Stimulated activated CD4-positive, alpha-beta T cell treated with anti-CD3 and anti-CD28 coated beads, Interleukin-1b, Interleukin-23, amount 100 ng/mL, for 48 hours (primary cell): ENCODE measurements at places on chromosomes 6 and 20.

DNA sequence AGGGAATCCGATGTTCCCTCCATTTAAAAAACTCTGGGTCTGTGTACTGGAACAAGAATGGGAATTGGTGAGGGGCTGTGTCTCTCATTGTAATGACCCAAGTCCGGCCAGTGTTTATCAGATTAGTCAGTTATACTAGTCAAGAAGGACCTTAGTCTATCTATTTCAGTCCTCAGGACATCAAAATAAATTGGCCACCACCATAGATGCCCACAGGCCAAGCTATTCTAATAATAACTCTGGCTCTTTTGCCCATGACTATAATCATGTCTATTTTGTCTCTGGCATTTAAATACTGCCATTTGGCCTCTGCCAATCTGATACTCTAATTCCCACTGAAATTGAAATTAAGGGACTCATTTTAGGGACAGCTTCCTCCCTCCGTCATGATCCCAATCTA, 37.8 kb downstream of the ELOVL4 start:
- DNase-seq: no peak

- DNase-seq: no peak
Measured at GRCh38 chr20:57202309-57202708, 64.1 kb downstream of the BMP7 start.

GRCh38 chr20:35595901-35596300, 19.7 kb upstream of the SPAG4 start:
- no peak for DNase-seq

DNA sequence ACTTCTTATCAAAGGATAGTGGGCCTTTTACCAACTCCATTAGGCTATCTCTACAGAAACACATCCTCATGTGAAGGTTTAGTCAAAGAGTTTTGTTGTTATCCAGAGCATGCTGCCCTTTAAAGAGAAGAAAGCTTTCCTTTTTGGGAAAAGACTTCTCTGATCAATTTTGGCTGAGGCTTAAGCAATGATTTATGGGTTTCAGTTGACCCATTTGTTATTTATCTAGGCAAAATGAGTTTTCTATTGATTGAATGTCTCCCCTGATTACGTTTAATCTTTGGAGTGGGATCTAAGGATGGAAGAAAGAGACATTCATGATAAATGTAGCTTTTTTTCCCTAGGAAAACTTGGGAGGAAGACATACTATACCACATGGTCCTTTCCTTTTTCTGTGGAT, 326.6 kb upstream of the JAG1 start:
- no peak for DNase-seq

DNA sequence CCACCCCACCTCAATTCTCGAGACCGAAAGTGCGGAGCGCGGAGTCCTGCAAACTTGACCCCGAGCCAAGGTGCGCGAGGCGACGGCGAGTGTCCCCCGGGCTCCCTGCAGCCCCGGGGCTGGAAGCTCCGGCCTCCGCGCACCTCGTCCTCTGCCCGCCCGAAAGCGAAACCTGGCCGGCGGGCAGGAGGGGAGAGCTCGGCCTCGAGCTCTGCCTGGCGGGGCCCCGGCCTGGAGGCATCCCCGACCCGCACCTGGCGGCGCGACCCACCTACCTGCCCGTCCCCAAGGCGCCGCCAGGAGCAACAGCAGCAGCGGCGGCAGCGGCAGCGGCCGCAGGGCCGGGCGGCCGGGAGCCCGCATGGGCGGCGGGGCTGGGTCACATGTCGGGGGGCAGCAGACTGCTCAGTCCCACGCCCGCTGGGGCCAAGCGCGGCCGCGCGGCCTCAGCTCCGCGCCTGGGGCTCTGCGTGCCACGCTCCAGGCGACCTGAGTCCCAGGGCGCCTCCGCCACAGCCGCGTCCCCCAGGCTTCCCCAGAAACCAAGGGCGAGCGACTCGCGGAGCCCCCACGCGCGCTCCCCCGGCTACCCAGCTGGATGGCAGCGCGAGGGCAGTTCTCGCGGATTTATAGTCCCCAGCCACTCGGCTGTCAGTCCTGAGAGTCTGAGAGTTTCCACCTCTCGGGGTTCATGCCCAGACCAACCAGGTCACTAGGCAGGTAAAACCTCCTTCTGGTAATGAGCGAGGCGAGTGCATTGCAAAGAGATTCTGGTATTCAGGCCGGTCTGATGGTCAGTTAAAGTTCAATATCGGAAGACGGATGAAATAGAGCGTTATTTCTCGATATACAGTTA, at the start of gene IL20RA:
Gene IL20RA, minus strand, starts transcription at position 600 of the 856 bp plus-strand sequence. Its CDS starts 237 bp downstream, at position 363.
- DNase-seq: no peak

DNA sequence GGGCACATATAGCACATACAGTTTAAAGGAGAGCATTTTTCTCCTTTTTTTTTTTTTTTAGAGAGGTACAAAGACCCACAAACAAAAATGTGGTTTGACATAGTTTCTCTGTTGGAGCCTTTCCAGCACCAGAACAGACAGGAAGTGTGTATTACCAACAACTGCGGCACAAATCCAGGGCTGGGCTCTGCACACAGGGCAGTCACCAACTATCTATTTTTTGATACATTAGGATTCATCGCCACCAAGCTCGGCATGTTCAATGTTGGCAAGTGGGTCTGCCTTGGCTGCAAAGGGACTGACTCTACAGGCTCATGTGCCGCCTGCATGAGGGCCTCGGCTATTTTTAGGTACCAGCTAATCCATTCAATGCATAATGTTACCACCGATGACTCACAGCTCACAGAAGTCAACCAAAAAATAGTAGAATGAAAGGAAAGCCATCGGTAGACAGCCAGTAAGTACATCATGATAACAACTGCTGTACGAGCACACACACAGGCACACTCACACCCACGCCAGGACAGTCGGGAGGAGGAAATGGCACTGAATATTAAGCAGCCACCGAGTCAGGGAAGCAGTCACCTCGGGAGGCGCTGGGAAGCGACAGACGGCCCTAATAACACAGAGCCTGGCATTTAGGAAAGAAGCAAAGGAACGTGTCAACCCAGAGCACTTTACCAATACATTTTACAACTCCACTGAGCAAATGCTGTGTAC, 81.6 kb downstream of the GMPR start:
- peak; percentile 69 for DNase-seq

- DNase-seq: no peak
Measured at GRCh38 chr20:47228654-47229053, 127.8 kb downstream of the ZMYND8 start.
